NCI-H2107 (cell line): ENCODE measurements at places on chromosomes 5 and 9.
A peak's percentile ranks its signal among the peaks of the same experiment; 100 is the strongest.

DNA sequence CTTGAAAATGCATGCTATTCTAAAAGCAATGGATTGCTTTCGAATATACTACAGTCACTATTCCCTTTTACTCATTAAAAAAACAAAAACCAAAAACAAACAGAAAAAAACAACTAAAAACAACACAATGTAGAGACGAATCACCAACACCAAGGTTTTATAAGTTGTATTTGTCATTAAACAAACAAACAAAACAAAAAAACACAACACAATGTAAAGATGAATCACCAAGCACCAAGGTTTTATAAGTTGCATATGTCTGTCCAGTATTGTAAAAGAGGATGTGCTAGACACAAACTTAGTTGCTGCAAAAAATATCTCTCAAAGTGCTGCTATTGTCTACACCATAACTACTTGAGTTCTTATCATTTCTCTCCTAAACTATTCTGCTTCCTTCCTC, 1269.2 kb downstream of the EFNA5 start:
- DNase-seq: no peak

GRCh38 chr5:111792471-111793058, 35.6 kb upstream of the NREP start:
- no peak for DNase-seq

DNA sequence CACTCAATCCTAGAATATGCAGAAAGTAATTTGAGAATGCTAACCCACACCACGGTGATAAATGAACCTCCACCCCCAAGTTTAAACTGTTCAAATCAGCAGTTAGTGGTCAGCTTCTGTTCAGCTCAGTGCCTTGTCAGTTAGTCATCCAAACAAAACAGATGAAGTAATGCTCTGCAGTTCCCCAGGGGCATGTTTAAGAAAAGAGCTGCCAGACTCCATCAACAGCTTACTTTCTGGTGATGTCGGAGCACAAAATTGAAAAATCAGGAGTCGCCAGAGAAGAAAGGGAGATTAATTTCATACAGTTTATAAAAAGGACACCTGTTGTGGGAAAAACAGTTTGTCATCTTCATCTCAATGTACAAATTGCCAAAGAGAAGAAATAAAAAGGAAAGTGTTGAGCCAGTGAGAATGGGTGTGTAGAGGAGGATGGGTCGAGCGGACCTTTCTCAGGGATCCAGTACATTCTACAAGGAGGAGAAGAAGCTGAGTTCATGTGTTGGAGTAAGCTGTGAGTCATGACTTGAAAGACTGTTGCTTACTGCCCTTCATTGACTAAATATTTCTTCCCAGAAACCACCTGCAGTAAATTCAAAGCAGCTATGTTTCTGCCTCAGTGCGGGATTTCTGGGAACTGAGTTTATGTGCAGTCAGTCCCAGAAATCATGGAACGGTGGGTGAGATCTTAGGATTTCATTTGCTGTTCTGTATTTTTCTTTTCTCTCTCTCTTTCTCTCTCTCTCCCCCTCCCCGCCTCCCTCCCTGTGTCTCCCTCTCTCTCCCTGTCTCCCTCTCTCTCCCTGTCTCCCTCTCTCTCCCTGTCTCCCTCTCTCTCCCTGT, 13.7 kb downstream of the TRIO start:
- DNase-seq: peak; percentile 63

DNA sequence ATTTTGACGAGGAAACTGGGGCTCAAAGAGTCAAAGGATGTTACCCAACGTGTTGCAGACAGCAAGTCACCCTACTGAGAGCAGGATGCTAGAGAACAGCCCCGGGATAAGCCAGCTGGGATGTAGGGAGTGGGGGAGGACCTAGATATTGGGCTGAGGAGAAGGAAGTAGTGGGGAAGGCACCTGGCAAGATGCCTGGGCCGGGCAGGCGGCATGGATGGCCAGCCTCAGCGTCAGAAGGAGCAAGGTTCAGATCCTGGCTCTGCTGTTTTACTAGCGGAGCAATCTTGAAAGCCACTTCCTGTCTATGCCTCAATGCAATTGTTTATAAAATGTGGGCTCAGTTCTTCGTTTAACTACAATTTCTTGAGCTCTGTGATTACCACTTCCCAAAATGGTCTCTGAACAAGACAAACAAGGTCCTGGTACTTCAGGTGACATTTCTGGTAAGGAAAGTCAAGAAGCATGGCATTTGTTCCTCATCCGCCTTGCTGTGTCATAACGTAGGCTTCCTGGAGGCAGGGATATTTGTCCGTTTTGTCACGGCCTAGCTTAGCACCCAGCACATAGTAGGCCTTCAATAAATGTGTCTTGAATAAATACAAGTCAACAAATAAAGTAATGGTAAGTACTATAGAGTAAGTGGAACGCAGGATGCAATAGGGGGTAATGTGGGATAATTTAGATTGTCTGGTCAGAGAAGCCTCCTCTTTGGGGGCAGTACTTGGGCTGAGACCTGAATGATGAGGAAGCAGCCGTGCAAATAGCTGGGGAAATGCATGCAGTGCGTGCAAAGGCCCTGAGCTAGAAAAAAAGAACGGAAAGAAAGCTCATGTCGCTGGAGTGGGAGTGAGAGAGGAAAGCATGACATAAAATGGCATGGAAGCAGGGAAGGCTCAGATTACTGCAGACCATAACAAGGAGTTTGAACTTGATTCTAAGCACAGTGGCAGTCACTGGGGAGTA, 70.5 kb downstream of the SMIM23 start:
- DNase-seq: no peak

- DNase-seq: no peak
Observed at GRCh38 chr5:144083185-144083584, 87.3 kb downstream of the YIPF5 start.

DNA sequence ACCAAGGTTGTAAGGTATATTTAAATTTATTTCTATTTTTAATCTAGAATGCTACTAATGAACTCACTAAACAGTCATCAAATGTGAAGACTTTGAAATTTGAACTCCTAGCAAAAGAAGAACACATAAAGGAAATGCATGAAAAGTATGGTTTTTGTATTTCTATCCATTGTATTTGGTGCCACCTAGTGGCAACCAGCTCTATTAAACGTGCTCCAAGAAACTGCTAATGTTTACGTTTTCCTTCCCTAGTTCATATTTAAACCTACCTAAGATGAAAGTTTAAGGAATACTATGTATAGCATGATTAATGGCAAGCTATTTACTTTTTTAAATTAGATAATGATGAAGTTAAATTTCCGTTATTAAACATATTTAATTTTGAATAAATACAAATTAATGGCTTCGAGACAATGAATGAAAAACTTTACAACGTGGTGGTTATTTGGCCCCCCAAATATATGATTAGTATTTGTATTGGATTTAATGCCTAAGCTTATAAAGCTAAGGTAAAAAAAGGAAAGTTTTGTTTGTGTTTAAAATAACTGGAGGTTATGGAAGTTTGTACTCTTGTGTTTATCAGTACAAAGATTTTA, 115.9 kb upstream of the SH3GL2 start:
- peak; percentile 10 for DNase-seq

- no peak for DNase-seq
Observed at GRCh38 chr9:38229504-38230155, 160.6 kb upstream of the SHB start.

DNA sequence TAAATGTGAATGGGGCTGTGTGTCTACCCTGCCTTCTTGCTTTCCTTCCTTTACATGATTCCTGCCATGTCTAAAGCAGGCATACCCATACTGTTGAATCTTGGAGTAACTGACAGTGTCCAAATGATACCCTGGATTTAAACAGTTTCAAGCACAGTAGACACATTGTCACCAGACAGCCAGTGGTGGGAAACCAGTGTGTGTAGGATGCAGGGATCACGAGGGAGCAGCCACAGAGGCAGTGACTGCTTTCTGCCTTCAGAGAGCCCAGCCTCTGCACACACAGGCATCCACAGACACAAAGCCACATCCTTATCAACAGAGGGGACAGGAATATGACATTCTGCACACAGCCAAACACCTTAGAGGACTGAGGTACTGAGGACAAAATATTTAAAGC, 184.2 kb upstream of the TBCA start:
- DNase-seq: no peak

- no peak for DNase-seq
Observed at GRCh38 chr9:97237311-97237786, 70.1 kb upstream of the CCDC180 start.

DNA sequence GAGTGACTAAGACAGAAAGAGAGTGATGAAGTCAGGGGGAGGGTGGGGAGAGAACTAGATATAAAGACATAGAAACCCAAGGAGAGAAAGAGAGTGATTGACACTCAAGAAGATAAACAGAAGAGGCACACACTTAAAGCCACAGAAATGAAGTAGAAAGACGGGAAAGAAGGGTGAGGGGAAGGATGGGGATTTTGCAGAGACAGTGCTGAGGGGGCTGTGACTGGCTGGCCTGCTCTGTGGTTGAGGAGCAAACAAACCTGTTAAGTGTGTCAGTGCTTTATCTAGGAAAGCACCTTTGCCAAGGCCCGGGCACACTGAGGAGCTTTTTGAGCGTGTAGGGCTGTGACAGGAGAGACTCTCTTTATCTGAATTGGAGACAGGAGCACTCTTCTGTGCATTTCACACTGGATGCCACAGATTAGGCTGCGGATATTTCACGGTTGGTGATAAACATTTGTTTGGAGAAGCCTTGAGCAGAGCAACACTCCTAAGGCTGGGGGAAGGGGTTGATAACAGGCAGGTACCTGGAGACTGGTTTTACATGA, 109.1 kb downstream of the DOCK2 start:
- no peak for DNase-seq

GRCh38 chr9:132775720-132776119, 102.4 kb downstream of the AK8 start:
- DNase-seq: no peak

DNA sequence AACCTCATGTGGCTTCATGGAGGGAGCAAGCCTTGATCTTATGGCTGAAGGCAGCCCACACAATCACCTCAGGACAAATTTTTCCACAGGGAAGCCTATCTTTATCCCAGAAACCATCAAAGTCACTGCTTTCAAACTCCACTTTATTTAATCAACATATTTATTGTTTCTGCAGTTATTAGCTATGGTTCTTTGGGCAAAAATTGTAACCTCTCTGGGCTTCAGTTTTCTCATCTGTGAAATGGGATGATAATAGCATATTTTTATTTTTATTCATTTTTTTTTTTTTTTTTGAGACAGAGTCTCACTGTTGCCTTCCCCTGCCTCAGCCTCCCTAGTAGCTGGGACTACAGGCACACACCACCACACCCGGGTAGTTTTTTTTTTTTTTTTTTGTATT, 2.1 kb upstream of the RPS14 start:
- no peak for DNase-seq

DNA sequence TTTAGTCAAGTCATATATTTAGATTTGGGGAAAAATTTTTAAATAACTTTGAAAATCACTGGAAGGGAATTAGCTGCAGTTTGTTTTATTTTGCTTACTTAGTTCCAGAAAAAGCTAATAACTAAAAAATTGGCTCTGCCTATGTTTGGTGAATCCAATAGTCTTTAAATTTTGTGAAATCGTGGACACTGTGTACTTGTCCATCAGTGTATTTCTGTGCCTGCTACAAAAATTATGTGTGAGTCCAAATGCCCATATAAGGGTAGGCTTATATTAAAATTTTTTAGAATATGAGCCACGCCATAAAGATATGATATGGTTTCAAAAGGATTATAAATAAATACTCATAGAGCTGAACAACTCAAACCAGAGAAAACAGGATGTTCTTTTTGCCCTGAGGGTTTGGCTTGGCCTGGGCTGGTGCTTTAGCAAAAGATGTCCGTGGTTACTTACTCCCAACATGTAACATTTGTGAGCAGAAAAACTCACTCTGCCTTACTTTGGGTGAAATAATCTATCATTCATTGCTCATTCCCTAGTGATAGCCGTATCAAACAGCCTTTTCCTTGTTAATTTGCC, 133.2 kb upstream of the PRLR start:
- DNase-seq: no peak

GRCh38 chr5:143245929-143246561, 157.4 kb downstream of the NR3C1 start:
- DNase-seq: peak; percentile 2

DNA sequence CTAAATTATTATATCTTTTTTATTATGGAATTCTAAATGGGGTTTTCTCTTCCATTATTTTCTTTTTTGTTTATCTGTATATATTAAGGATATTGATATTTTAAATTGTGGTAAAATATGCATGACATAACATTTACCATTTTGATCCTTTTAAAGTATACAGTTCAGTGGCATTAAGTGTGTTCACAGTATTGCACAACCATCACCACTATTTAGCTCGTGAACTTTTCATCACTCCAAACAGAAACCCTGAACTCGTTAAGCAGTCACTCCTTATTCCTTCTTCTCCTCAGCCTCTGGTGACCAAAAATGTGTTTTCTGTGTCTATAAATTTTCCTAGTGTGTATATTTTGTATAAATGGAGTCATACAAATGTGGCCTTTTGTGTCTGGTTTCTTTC, 188.2 kb downstream of the CCDC171 start:
- DNase-seq: no peak

DNA sequence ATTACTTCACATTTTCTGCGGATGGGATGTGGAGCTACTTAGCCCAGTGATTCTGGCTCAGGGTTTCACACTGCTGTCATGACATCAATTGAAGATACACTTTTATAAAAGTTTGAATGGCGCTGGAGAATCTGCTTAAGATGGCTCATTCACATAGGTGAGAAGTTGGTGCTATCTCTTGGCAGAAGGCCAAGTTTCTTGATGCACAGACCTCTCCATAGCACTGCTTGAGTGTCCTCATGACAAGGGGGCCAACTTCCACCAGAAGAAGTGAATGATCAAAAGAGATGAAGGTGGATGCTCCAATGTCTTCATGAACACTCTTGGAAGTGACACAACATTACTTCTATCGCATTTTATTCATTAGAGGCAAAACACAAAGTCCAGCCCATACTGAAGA, 403.7 kb upstream of the CCNG1 start:
- no peak for DNase-seq

GRCh38 chr9:115838417-115838816, 315.2 kb upstream of the PAPPA start:
- DNase-seq: no peak

DNA sequence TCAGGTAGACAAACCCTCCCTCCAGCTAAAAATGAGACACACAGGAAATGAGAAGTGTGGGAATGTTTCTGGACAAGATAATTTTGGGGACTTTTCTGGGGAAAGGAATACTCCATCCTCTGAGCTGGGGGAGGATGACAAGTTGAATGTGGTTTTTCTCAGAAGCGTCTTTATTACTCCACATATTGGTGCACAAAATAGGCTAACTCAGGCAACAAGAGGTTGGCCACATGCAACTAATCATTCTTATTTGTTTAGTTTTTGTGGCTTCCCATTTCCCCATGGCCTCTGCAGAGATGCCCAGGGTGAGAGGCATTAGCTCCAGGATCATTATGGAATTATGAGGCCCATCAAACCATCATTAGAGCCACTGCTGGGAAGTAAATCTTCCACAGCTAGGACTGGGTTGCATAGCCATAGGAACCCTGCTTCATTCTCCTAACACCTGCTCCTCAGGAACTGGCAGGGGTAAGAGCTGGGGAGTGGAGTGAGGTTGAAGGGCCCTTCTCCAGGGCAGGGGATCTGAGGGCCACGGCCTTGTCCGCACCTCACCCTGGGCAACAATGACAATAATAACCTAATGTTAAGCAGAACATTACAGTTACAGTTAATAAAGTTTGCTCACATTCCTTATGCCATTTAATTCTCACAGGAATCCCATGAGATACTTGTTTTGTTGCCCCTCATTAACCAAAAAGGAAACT, 9.3 kb upstream of the SIL1 start:
- no peak for DNase-seq
